Stimulated activated CD4-positive, alpha-beta T cell treated with anti-CD3 and anti-CD28 coated beads, Interleukin-12 subunit alpha, Interleukin-12 subunit beta, amount 100 ng/mL, for 24 hours (primary cell): ENCODE measurements at places on chromosomes 12 and 14.

DNA sequence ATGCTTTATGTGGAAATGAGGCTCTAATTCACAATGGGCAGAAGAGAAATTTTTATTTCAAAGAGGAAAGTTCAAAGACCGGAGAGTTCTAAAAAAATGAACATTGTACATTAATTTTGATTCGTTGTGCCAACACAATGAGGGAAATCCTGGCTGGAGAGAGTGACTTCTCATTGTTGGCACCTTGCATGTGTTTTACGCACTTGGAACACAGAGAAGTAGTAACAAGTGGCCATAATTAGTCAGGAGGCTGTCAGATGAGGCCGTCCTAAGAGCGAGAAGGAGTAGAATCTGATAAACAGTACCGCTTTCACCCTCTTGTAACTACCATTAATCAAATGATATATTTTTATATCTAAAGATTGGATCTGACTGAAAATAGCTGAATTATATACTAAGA, 6.9 kb downstream of the LMO3 start:
- no peak for DNase-seq

- DNase-seq = no peak
Measured at GRCh38 chr12:72982356-72982755, 710.2 kb downstream of the TRHDE start.

- no peak for DNase-seq
Measured at GRCh38 chr12:6231359-6232268, 31.4 kb downstream of the CD9 start.

DNA sequence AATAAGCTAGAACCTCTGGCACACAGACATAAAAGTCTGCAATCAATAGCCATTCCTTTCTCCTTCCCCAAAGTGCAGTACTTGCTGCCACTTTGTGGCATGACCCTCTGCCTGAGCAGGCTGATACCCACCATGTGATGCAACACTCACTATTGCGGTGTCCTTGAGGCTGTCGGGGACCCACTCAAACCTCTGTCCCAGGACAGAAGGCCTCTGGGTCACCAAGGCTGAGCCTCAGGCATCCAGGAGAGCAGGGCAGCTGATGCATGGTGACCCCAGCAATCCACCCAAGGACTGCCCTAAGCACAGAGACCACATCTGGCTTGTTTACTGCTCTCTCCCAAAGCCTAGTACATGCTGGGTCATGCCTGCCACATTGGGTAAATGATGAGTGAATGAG, 114.2 kb downstream of the DPF3 start:
- DNase-seq = no peak

- DNase-seq = no peak
Measured at GRCh38 chr12:129109174-129110001, 256.1 kb downstream of the GLT1D1 start.

DNA sequence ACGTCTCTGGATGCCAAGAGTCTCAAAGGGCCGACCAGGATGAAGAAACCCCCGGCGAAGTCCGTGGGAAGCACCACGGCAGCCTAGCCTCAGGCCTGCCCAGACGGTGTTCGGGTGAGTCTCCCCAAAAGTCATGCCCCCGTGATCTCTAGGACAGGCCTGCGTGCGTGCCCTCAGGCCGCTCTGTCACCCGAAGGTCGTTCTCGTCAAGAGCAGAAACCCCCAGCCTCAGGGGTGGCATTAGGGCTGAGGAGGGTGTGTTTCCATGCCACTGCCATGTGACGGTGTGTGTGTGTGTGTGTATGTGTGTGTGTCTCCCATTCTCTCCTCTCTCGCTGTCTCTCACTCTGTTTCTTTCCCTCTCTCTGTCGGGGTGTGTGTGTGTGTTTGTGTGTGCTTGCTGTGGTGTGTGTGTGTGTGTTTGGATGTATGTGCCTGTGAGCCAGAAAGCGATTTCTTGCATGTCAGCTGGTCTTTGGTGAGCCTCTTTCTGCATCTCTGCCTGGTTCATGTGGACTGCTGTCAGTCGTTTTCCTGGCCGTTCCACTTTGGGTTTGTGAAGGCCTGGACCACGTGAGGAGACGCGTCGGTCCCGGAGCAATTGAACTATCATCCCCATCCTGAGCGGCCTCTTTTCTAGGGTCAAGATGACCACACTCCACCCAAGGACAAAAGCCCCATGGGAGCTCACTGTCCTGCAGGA, 772.5 kb upstream of the ALG10B start:
- no peak for DNase-seq

DNA sequence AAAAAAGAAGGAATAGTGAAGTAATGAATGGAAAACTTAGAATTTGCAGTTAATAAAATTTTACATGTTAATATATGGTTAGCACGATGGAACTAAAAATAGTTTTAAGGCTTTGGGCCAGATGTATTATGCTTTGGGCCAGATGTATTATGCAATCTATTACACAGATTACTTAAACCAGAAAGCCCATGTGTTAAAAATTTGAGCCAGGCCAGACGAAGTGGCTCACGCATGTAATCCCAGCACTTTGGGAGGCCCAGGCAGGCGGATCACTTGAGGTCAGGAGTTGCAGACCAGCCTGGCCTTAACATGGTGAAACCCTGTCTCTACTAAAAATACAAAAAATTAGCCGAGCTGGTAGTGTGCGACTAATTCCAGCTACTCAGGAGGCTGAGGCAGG, 17.2 kb downstream of the IFT81 start:
- DNase-seq = no peak

DNA sequence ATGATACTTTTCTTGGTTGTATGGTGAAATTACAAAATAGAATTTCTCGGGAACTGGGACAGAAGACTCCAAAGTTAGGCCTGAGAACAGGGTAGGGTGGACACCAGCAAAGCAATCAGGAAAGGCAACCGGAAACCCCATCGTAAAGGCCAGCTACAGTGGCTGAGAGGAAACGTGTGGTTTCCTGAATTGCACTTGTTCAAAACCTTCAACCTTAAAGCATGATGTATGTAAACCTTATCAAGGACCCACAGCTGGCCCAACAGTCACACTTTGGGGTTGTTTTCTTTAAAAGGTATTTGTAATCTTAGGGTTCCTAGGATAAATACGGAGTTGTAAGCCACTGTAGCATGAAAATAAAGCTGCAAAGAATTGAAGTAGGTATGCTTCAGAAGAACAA, 2.2 kb upstream of the PTGDR start:
- DNase-seq = no peak

DNA sequence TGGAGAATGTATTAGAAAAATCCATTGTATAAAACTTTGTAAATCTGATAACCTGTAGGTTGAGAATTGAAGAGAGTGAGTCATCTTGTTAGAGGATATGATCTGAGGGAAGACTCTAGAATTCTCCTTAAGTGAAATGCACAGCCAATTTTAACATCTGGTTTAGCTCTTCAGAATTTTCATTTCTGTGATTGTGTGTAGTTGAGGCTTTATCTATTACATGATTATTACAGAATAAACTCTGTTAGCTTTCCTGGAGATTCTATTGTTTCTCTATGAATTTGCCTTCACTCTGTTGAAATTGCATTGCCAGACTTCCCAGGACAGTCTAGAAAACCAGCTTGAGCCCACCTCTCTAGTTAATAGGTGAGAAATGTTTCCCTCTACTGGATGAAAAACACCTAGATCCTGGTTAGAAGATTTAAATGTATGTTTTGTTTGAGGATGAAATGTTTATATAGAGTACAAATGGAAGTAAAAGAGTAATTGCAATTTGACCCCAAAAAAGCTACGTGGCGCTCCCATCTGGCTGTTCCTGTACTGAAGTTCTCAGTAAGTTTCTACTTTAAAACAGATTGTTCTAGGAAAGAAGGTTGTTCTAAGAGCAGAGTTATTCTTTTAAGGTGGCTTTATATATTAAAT, 2.9 kb downstream of the NUDT4 start:
- no peak for DNase-seq

DNA sequence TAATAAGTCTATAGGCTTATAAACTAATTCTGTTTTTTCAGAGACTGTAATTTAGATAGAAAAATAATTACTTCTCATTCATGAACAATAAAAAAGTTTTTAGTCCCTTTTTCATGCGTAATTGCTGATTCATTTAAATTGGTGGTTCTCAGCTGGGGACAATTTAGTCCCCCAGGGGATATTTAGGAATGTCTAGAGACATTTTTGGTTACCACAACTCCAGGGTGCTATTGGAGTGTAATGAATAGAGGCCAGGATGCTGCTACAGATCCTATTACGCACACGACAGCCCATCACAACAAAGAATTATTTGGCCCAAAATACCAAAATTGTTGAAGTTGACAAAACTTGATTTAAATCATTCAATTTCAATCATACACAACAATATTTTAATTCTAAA, 22.8 kb upstream of the VCPKMT start:
- no peak for DNase-seq

GRCh38 chr14:45970621-45971020, 681.0 kb downstream of the RPL10L start:
- DNase-seq = no peak

DNA sequence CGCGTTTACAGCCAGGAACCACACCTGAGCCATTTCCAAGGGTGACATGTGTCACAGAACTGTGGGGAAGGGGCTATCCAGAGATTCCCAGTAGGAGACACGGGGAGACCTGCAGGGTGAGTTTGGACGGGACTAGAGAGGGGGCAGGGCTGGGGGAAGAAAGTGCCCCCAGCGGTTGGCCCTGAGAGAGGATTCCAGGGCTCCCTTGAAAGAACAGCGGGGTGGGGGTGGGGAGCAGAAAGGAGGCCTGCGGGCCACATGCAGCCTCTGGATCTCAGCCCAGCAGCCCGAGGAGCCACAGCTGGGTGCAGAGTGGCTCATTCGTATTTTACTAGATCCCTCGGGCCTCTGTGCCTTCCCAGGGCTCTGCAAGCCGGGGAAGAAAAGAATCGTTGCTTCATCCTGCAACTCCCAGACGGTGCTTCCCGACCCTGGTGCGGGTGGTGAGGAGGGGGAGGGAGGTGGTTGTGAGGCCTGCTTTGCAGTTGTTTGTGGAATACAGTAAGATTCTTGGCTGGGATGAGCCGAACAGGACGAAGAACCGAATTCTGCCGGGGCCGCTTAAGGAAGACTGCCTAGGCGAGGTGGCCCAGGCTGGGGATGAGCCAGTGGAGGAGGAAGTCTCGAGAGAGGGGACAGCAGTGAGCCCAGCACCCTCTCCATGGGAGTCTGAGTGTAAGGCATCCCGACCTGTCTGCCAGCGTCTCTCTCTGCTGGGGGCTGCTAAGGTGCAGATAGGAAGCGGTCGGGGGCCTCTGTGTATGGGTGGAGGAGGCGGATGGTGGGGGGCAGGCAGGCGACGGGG, 36.1 kb upstream of the ANKRD9 start:
- DNase-seq = no peak

GRCh38 chr12:32944195-32944594, 47.6 kb upstream of the PKP2 start:
- no peak for DNase-seq

DNA sequence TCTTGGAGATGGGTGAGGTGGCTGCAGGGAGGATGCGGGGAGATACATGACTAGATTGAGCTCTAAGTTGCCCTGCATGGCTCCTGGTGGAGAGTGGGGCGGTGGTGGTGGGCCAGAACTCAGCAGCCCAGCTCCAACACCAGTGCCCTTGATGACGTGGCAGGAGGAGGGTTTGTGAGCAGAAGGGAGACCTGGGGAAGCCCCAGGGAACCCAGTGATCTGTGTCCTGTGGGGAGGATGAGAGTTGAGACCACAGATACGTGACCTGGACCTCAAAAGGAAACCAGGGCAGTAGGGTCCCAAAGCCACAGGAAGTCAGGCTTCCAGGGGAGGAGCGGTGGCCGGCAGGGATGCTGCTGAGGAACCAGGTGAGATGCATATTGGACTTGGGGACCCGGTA, 989.1 kb upstream of the TMEM132C start:
- no peak for DNase-seq

- no peak for DNase-seq
Measured at GRCh38 chr12:46430340-46430948, 57.9 kb upstream of the SLC38A2 start.

DNA sequence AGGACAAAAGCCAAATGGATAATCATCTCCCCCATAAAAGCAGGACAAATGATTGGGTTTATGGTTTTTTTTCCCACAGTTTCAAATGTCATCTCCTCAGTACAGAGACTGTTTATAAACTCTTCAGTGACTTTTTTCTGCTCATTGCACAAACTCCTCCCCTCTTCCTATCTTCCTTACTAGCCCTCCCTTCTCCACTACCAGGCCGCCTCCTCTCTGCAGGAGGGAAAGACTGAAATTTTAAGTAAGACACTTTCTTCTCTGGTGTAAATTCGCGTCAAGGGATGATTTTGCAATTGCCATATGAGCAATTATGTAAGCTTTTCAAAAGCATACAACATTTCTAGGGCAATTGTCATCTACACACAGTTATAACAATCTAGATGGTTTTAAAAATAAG, 37.0 kb downstream of the BTG1 start:
- no peak for DNase-seq

GRCh38 chr14:94421316-94421715, 31.3 kb downstream of the SERPINA11 start:
- DNase-seq = no peak

GRCh38 chr12:118537481-118537917, 161.1 kb downstream of the SUDS3 start:
- no peak for DNase-seq

DNA sequence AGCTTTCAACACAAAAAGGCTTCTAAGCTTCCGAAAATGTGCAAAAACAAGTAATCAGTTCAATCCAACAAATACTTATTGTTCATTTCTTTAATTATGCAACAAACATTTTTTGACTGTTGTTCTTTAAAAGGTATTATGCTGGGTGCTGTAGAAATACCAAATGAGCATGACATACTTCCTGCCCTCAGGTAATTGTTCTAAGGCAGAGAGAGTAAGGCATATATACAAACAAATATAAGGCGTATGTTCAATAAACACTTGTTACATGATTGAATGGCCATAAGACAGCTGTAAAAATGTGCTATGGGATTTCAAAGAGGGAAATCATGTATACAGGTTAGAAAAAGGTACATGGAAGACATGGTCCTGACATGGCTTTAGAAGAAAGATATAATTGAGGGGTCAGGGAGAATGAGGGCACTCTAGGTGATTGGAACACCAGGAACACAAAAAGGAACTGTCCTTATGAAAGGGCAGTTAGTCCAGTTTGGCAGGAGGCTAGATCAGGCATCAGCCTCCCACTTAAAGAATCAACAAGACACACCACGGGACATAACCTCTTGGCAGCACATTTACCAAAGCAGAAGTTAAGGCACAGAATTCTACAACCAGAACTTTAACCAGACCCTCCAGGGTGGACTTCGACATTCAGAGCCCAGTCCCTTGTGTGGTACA, 135.8 kb upstream of the SCAF11 start:
- DNase-seq = no peak

DNA sequence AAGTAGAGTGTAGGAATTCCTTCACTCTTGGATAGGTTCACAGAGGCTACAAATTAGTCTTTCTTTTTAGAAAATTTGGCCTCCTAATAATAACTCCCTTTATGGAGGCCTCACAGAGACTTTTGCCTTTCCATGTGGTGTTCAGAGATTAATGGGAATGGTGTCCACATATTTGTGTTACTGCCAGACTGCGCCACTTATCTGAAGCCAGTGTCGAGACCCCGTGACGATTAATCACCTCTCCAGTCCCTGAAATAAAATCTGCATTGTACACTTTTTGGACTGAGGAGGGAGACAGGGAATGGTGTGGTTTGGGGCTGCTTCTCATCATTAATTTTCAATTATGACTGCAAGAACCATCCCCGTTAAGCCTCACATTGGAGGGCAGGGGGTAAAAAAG, 980.5 kb downstream of the FLRT2 start:
- no peak for DNase-seq

- no peak for DNase-seq
Measured at GRCh38 chr12:66879409-66879808, 200.5 kb upstream of the GRIP1 start.
